Activated naive CD8-positive, alpha-beta T cell treated with anti-CD3 and anti-CD28 coated beads for 36 hours (primary cell): ENCODE measurements at places on chromosomes 4 and X.
A peak's percentile ranks its signal among the peaks of the same experiment; 100 is the strongest.

- DNase-seq: no peak
Observed at GRCh38 chr4:137794764-137795254, 262.5 kb upstream of the PCDH18 start.

GRCh38 chr4:124085561-124086180, 626.9 kb downstream of the ANKRD50 start:
- DNase-seq: no peak

GRCh38 chr4:67035986-67036385, 509.3 kb downstream of the CENPC start:
- no peak for DNase-seq

DNA sequence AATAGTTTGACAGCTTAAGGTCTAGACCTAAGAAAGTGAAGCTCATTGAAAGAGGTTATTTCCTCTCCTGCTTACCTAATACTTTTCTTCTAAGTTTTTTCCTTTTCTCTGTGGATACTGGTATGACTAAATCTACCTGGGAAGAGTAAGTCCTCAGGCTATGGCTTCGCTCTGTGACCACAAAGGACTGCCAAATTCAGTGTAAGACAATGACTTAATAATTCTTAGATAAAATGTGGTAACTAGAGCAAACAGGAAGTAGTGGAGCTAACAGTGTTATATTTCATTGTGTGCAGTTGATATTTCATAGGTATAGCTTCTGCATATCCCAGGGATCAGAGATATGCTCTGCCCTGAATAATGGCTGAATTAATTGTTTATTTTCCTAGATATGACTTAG, 418.9 kb downstream of the CCSER1 start:
- no peak for DNase-seq

DNA sequence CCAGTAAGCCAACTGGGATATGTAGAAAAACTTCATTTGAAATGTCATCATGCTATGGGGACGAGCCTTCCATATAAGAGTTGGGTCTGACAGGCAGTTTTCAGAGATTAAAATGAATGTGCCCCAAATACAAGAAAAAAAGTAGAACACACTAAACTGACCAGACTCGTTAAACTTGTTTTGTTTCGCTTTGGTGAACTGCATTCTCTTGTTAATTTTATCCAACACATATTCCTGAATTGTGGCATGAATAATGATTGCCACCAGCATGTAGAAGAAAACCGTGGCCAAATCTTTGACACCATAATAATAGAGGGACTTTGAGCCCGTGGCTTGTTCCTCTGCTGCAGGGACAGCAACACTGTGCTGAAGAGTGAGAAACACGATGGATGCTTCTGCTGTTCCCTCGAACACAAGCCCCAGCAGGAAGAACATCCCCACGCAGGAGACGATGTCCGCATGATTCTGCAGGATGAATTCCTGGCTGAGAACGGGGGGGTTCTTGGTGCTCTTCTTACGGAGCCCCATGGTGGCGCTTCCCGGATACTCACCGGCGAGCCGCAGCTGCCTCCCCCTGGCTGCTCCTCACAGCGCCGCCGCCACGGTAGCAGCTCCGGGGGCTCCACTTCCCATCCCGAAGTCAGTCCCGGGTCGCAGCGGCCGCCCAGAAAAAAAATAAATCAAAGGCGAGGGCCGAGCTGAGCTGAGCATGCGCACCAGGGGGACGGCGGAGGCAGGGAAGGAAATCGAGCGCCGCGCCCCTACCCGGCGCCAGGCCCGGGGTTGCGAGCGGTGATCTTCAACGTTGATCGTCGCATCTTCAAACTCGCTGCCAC, at the start of gene TRAM1L1:
TRAM1L1 (minus strand) TSS at position 711 of the 836 bp plus-strand sequence; CDS start at position 528, 183 bp downstream.
- DNase-seq: peak; percentile 19

- no peak for DNase-seq
Observed at GRCh38 chr4:7694324-7694723, 245.3 kb downstream of the AFAP1 start.

- no peak for DNase-seq
Observed at GRCh38 chrX:77440330-77440729, 6.9 kb upstream of the FGF16 start.

DNA sequence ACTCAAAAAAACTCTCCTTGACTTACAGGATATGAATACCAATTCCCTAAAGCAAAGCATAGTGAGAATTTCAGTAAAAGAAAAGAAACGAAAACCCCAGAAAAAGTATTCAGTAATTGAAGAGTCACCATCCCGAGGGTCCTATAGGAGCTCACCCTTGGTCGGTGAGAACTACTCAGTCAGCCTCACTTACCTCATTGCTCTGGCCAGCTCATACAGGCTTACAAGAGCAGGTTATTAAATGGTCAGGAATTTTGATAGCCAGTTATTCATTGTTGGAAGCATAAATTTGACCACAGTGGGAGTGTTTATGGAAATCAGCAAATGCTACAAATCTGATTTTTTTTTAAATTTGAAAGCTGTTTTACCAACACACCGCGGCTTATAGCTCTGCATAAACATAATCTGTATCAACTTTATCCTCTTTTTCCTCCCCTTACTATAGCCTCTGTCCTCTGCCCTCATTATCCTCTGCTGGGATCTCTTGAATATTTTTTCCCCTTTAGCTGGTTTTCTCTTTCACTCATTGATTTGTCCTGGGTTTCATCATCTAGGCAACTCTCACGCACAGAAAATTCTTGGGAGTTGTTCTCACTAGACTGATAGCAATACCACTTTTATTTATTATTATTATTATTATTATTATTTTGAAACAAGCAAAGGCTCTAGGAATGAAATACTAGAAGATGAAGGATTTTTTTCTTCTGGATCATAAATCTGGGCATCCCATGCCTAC, 11.0 kb upstream of the CXCL2 start:
- DNase-seq: no peak

DNA sequence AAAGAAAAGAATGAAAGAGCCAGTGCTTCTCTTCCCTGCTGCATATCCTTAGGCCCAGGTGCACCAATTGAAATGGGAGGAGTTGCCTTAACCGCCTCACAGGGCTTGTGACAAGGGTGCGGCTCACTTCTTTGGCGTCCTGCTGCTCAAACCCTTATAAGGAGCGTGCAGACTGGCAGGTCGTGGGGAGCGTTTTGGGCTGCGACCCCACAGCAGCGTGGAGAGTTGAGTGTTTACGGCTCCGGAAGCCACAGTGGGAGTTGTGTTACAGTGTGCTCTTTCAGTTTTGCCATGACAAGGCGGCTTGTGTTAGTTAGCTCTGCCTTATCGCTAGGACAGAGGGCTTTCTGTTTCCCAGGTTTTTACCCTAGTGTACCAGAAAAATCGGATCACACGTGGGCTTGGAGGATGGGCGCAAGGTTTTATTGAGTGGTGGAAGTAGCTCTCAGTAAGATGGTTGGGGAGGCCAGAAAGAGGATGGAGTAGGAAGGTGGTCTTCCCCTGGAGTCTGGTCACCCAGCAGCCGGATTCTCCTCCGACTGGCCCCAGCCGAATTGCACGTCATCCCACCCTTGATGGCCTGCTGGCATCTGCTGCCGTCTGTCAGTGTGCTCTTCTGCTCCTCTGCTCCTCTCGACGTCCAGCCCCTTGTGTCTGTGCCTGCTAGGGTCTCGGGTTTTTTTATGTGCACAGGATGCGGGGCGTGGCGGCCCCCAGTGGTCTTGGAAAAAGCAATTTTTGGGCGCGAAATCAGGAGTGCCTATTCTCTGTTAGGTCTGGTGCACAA, 718.9 kb downstream of the ARAP2 start:
- DNase-seq: peak; percentile 22

- DNase-seq: no peak
Observed at GRCh38 chr4:55016131-55016530, 109.3 kb downstream of the KDR start.

DNA sequence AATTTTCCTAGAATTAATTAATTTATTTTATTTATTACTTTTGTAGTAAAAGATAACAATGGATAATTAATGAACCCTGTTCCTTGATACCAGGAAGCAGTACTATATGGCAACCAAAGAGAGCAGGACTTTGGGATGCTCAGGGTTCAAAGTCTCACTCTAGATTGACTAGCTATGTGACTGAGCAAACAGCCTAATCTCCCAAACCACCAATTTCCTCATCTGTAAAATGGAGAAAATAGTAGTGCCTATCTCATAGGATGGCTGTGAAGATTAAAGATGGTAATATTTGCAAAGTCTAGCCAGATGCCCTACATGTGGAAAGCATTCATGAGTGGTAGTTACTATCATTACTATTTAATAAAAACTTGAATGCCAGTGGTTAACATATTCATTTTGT, 97.6 kb downstream of the PRDM5 start:
- no peak for DNase-seq

DNA sequence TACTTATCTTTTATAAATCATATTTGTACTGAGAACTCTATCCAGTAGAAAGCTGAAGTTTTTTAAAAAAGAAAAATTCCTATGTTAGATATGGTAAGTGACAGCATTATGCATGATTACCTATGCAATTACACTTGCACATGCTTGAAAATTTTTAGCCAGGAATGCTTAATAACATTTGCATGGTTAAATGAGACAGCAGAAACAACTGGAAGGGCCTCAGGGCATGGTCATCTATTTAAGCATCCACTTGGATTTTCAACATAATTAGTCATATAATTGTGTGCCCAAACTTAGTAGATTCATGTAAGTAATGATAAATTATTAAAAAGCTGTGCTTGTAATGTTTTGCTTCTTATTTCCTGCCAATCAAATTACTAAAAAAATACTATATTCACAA, 151.9 kb downstream of the TTC29 start:
- no peak for DNase-seq

GRCh38 chr4:98659741-98660462, 1.5 kb upstream of the TSPAN5 start:
- DNase-seq: no peak

GRCh38 chr4:41102414-41103092, 111.8 kb downstream of the APBB2 start:
- DNase-seq: no peak

- no peak for DNase-seq
Observed at GRCh38 chrX:78658845-78659744, at the start of gene RTL3. Gene RTL3, minus strand, starts transcription at chrX:78659328. Its CDS starts 908 bp downstream, at chrX:78658420.

- DNase-seq: no peak
Observed at GRCh38 chrX:54926978-54927377, 6.4 kb downstream of the TRO start.

DNA sequence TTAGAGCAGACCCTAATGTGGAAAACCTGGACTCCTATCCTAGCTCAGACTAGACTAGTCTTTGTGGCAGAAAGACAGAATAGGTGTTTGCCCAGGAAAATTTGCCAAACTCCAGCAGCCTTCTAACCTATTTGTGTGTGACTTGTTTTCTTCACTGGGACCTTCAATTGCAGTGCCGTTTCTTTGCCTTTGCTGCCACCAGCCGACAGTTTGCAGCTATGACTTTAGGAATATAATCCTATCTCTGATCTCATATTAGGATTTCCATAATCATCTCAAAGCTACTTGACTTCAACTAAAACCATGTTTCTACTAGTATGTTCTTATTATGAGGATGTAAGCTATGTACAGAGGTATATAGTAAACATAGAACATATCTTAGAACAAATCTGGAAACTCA, 60.2 kb upstream of the PGAM4 start:
- DNase-seq: no peak

- no peak for DNase-seq
Observed at GRCh38 chr4:155765149-155765548, 6.3 kb downstream of the GUCY1B1 start.

- no peak for DNase-seq
Observed at GRCh38 chrX:45751156-45751555, 550.5 kb upstream of the DIPK2B start.

DNA sequence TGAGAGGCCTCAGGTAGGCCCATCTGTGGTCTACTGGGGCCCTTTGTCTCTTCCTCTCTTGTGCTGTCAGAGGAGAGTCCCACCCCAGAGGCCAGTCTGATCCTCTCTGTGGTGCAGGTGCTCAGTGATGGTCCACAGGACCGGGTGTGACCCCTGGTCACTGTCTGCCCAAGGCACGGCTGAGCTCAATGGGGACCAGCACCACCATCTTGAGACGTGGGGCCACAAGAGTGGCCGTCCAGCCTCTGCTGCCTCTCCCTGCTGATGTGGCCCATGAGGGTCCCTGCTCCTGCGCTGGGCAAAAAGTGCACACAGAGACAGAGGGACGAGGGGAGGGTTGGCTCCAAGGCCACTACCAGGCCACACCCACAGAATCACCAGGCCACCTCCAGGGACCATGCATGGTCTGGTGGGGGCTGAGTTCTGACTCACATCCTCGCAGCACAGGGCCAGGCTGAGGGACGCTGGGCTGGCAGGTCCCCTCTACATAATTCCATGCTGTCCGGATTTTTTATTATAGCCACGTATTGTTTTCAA, 88.3 kb downstream of the FAM53A start:
- DNase-seq: no peak

DNA sequence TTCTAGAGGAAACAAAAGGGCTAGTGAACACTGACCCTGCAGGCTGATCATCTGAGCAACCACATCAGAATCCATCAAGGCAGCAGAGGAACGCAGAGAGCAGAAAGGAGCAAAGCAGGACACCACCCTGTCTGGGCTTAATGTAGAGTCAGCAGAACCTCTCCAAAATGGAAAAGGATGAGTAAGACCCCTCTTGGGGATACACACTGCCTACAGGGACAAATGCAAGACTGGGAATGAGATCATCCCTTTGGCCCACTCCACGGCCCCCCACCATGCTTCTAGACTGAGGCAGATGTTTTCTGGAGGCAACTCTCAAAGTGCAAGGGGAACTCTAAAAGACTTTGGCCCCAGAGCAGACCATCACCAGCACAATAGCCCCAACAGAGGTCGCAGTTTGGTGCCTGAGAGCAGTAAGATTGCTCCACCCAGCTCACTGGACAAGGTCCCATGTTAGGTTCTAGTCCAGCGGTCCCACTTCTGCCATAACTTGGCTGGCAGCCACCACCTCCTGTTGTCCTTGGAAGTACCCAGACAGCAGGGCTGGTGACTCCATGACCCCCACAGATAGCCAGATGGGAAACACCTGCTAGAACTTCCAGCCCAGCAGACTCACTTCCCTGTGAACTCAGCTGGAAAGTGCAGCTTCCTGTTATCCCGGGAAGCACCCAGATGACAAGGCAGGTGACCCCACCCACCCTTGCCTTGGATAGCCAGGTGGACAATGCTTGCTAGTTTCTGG, 372.7 kb downstream of the INPP4B start:
- DNase-seq: no peak

DNA sequence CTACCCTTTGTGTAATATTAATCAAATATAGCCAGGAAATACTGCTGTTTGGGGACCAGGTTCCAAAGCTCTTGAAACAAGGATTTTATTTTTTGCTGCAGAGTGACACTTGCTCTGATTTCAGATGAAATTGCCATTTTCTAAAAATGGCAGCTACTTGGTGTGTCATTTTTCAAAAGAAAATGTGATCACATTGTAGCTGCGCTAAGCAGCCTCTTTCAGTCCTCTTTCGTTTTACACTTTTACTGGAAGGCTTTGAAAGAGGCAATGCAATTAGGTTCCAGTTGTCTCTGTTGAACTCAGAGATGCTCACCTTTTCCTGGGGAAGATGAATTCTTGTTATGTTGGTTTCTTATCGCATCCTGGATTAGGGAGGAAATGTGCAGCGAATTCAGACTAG, 85.1 kb downstream of the CT47B1 start:
- no peak for DNase-seq
